ENCODE measurements at places on chromosomes 13 and 19.

GRCh38 chr13:23599083-23599925, 29.1 kb downstream of the TNFRSF19 start:
- no peak for DNase-seq

- no peak for DNase-seq
Measured at GRCh38 chr13:30149248-30149647, 158.1 kb downstream of the KATNAL1 start.

- no peak for DNase-seq
Measured at GRCh38 chr13:109790942-109791605, 4.7 kb upstream of the IRS2 start.

DNA sequence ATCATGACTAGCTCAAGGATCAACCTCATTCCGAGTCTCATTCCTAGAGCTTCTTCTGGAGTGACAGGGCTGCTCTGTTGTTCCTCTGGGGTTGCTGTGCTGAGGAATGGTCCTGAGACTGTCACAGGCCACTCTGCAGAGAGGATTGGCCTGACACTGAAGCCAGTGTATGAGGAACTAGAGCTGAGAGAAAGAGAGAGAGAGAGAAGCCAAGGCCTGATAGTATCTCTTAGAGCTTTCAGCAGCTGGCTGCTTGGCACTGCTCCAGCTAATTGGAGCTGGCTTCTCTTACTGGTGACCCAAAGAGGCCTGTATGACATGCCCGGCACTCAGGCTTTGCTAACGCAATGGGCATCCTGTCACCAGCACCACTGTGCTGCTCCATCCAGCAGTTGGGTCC, 73.4 kb upstream of the FLT1 start:
- no peak for DNase-seq

DNA sequence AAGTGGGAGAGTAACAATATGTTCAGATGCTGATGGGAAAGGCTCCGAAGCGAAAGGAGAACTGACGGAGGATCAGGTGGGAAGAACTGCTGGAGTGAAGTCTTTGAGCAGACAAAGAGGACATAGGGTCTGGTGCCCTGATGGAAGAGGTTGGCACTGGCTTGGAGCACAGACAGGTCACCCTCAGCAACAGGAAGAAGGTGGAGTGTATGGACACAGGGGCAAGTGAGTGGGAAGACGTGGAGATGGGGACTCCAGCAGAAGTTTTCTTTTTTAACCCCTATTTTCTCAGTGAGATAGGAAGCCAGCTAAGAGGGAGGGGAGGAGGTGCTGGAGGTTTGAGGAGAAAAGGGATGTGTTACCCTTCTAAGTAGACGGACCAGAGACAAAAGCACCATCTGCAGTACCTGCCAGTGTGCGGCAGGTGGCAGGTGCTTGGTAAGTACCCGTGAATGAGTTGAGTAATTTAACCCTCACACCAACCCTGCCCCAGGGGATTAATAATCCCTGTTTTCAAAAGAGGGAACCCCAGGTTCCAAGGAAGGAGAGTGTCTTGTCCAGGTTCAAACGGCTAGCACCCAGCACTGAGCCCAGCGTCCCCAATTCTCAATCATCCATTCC, 11.2 kb downstream of the HAS1 start:
- no peak for DNase-seq

- DNase-seq = no peak
Measured at GRCh38 chr13:111539252-111539651, 218.8 kb downstream of the TEX29 start.

Data from stimulated activated CD8-positive, alpha-beta memory T cell treated with anti-CD3 and anti-CD28 coated beads, Interleukin-15, amount 100 ng/mL, for 24 hours (primary cell).